ENCODE measurements at places on chromosomes 11 and 22. TPM values are rescaled to one million over a fixed set of nuclear protein-coding genes. Genes with fewer than 3 reads are reported as not detected.

GRCh38 chr22:17954200-17954859, 70.0 kb downstream of the MICAL3 start:
- no peak for DNase-seq
- H3K27me3 ChIP-seq: no peaks in the 10 kb centered on the region
- H3K4me3 ChIP-seq: no peak overlapping the region
- no peaks in the 10 kb centered on the region for H3K4me1 ChIP-seq
- H3K27ac ChIP-seq: no peak overlapping the region

Gene SLC22A25
- polyA plus RNA-seq: not detected

DNA sequence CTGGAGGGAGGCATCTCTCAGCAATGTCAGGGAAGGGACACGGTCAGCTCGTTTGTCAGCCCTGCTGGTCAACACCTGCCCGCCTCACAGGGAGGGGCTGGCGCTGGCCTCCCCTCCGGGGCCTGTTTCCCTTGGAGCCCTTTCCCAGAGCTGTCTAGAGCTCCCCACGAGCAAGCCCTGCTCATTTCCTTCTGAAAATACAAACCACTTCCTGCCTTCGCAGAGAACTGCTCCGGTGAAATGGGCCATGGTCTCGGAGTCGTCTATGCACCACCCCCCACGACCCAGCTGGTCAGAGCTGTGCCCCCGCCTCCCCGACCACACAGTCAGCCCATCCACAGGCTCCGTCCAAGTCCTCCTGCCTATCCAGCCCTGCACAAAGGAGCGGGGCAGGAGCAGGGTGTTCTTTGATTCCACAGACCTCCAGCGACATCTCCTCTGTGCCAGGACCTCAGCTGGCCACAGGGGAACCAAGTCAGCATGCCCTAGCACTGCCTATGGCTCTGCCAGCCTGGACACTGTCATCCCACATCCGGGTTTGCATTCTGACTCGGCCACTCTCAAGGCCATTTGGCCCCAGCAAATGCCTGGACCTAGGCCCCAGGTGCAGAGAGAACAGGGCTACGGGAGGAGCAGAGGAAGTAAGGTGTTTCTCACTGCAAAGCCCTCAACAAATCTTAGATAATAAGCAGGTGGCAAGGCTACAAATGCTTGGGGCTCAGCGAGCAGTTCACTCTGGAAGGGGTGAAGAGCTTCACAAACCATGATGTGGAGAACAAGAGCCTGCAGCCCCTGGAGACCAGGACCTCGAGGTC, 82.1 kb upstream of the WNT11 start:
- H3K27me3 ChIP-seq: peaks cover 77% of the 10 kb centered on the region
- no peak overlapping the region for H3K27ac ChIP-seq
- H3K36me3 ChIP-seq: no peaks in the 10 kb centered on the region
- no peaks in the 10 kb centered on the region for H3K4me1 ChIP-seq
- no peak overlapping the region for H3K4me3 ChIP-seq
- no peak for DNase-seq

DNA sequence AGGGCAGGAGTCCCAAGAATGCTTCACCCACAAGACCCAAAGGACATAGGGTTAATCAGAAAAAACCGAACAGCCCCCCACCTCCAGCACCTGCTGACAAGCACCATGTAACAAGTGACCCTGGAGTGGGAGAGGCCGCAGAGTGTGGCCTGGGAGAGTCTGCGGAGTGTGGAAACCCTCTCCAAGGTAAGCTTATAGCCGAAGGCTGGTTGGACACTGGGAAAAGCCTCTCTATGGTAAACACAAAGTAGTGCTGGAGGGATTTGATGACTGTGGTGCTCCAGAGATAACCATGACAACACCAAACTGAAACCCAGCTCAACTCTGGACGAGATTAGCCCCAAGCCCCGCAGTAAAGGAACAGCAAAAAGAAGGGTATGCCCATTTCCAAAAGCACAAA, 19.2 kb downstream of the ASCL2 start:
- no peak overlapping the region for H3K4me3 ChIP-seq
- H3K27me3 ChIP-seq: peaks cover 4% of the 10 kb centered on the region
- no peak for DNase-seq
- no peaks in the 10 kb centered on the region for H3K36me3 ChIP-seq
- peaks cover 7% of the 10 kb centered on the region for H3K4me1 ChIP-seq
- H3K27ac ChIP-seq: no peak overlapping the region

GRCh38 chr11:34345991-34346480, 11.8 kb downstream of the ABTB2 start:
- H3K4me3 ChIP-seq: no peak overlapping the region
- no peaks in the 10 kb centered on the region for H3K36me3 ChIP-seq
- no peaks in the 10 kb centered on the region for H3K4me1 ChIP-seq
- H3K27me3 ChIP-seq: peaks cover 66% of the 10 kb centered on the region
- no peak overlapping the region for H3K27ac ChIP-seq

DNA sequence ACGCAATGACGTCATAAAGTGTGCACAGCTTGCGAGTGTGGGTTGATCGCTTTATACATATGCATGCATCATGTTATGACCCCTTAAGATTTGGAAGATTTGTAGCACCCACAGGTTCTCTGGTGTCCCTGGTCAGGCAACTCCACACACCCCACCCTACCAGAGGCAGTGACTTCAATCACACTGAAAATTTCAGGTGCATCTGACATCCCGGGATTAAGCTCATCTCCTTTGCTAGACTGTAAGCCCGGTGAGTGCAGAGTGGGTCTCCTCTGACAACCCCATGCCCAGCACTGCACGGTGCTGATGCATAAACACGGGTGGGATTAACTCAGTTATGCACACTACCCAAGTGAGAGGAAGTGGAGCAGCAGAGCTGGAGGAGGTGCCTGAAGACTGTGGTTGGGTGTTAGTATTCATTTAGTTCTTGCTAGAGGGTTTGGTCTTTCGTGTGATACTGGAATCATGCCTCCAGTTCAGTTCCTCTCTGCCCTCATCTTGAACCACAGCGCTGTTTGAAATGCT, 6.5 kb downstream of the ARSA start:
- H3K4me3 ChIP-seq: no peak overlapping the region
- H3K36me3 ChIP-seq: no peaks in the 10 kb centered on the region
- H3K27ac ChIP-seq: no peak overlapping the region
- no peak for DNase-seq
- no peaks in the 10 kb centered on the region for H3K27me3 ChIP-seq
- peaks cover 12% of the 10 kb centered on the region for H3K4me1 ChIP-seq

DNA sequence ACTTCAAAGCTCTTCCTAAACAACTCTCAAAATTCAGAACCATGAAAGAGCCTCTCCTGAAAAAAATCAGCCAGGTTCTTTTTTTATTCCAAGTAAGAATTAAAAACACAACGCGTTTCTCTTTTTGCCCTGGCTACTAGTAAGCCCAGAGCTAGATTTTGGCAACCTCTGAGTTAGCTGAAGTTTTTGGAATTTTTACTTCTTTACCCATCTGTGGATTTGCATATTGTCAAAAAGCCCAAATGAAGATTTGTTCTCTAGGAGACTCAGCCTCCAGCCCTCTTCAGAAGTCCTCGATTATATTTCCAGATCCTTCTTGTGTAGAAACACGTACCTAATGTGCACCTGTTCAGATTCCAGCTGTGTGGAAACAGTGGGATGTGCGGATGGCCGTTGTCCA, 517.9 kb downstream of the TBC1D22A start:
- H3K36me3 ChIP-seq: no peaks in the 10 kb centered on the region
- H3K4me1 ChIP-seq: no peaks in the 10 kb centered on the region
- no peak overlapping the region for H3K4me3 ChIP-seq
- peaks cover 76% of the 10 kb centered on the region for H3K27me3 ChIP-seq
- H3K27ac ChIP-seq: no peak overlapping the region
- DNase-seq: no peak

GRCh38 chr11:18723991-18724390, 2.0 kb downstream of the IGSF22 start:
- no peak overlapping the region for H3K4me3 ChIP-seq
- no peaks in the 10 kb centered on the region for H3K36me3 ChIP-seq
- peaks cover 3% of the 10 kb centered on the region for H3K27me3 ChIP-seq
- peaks cover 14% of the 10 kb centered on the region for H3K4me1 ChIP-seq

DNA sequence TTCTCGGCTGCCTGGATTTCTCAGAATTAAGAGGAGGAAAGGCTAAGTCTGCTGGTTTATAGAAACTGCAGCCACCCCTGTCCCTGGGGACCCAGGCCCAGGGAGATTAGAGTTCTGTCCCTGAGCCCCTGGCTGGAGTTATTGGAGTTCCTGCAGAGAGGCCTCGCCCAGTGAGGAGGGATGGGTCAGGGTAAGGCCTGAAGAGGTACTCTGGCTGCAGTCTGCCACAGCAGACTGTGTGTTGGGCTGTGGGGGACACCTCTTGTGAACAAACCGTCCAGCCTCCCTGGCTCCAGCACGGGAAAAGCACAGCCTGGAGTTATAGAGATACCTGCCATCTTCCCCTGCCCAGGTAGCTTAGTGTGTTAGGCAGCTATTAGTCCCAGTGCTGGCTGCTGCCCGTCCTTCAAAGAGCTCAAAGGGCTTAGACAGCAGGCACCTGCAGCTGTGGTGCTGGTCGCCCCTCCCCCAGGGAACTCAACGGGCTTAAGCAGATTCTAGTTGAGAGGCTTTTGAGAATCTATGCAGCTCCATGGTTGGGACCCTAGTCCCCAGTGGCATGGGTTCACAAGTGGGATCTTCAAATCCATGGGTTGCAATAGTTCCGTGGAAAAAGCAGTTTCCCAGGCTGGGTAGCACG, 36.6 kb upstream of the MUC15 start:
- no peaks in the 10 kb centered on the region for H3K4me1 ChIP-seq
- no peak overlapping the region for H3K4me3 ChIP-seq
- H3K27me3 ChIP-seq: no peaks in the 10 kb centered on the region
- no peak overlapping the region for H3K27ac ChIP-seq
- no peaks in the 10 kb centered on the region for H3K36me3 ChIP-seq

Gene SCGB1C1
- polyA plus RNA-seq: not detected
